Foreskin melanocyte (primary cell): ENCODE measurements at places on chromosomes 5 and 9.

DNA sequence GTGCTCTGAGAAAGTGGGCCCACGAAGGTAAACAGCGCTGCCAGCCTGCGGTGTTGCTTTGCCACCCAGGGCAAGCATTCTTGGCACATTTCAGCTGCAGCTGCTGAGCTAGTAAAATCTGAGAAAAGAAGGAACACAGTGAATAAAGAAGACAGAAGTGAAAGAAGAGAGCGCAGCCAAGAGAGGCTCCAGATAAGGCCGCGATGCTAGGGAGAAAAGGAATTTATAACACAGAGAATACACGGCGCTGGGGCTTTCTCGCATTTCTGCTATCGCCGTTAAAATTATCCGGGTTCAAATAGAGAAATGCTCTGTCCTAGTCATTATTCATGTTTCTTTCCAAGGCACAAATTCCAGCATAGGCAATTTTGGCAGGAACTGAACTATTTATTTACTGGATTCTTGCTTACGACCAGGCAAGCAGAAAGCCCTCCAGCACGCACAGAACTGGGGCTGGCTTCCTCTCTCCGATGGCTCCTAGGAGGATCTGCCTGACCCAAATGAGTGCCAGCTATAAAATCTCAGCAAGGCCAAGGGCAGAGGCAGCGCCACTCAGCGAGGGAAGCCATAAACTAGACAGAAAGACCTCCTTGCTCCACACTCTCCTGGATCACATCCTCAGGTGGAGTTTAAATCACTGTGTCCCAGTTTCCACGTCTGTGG is 111.2 kb downstream of the ATPSCKMT start:
- DNase-seq, result no peak

DNA sequence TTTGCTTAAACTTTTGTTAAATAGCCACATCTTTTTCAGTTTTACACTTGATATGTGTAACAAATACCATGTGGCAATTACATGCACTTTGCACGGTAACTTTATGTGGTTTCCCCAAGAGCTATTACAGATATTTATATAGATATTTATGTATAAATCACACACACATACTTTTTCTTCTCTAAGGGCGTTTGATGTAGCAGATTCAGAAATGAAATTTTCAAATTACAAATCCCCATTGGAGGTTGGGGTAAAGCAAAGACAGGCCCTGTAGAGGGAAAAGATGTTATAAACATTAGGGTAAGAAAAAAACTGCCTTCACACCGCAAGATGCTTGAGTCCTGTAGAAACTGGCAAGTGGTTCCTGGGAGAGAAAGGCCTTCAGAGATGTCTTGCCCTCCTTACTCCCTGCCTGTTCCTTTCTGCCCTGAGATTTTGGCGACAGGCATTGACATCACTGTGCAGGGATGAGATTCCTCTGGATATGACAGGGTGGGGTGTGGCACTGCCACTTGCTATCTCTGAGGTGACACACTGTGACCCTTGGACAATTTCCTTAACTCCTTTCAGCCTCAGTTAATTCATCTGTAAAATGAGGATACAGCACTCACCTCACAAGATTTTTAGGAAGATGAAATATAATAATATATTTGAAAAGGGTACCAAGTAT is 177.9 kb upstream of the TUT7 start:
- DNase-seq, result no peak

- no peak for DNase-seq
Observed at GRCh38 chr5:31717561-31717960, 78.6 kb downstream of the PDZD2 start.

- no peak for DNase-seq
Observed at GRCh38 chr5:116557669-116558271, 16.9 kb downstream of the SEMA6A start.

DNA sequence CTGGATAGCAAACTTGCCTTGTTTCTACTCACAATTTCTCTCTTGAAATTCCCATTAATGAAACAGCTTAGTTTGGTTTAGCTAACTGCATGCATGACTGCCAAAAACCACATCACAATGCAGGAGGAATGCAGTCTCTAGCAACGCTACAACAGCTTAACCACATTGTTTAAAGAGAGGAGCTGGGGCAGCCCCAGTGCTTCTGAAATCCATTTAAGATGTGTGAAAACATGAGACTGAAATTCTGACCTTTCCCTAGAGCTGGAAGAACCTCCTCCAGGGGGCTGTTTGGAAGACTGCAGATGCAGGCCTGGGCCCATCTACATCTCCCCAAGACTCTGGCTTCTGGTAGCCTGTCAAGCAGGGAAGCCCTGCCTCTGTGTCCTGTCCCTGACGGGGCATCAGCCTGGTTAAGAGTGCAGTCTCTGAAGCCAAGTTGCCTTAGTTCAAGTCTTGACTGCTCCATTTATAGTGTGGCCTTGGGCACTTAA is 157.1 kb downstream of the ZNF462 start:
- peak; percentile 80 for DNase-seq

GRCh38 chr9:77833561-77834429 is 185.7 kb upstream of the GNA14 start:
- DNase-seq, result no peak

GRCh38 chr5:55450050-55450765 is 84.6 kb downstream of the PLPP1 start:
- no peak for DNase-seq

DNA sequence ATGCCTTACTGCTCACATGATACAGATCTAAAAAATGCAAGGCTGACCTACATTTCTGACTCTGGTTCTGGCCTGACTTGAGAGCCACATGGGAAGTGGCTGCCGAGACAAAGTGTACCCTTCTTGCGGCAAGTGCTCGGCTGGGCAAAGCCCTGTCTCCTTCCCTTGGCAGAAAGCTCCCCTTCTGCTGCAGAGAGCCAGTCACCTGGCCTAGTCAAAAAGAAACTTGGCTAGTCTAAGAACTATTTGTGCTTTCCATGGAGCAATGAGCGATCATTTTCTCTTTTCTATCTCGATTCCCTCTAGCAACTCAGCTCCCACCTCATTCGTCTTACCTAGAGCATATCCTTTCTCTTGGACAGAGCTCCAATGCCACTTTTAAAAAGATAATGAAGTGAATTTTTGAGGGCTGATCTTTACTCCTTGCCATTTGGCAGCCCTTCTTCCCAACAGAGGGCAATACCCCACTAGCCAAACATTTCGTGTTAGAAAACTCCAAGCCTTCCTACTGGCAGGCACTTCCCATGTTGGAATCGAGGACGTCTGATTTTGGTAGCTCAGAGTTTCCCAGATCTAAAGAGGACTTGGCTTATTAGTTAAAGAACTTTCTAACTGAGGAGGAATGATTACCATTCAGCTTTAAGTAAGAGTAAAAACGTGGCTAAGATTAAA is 108.1 kb upstream of the PRRC1 start:
- no peak for DNase-seq
